ENCODE measurements at places on chromosomes 7 and 10.
A peak's percentile ranks its signal among the peaks of the same experiment; 100 is the strongest.

GRCh38 chr10:22158426-22158825 lies 59.4 kb downstream of the EBLN1 start:
- DNase-seq: peak; percentile 8

DNA sequence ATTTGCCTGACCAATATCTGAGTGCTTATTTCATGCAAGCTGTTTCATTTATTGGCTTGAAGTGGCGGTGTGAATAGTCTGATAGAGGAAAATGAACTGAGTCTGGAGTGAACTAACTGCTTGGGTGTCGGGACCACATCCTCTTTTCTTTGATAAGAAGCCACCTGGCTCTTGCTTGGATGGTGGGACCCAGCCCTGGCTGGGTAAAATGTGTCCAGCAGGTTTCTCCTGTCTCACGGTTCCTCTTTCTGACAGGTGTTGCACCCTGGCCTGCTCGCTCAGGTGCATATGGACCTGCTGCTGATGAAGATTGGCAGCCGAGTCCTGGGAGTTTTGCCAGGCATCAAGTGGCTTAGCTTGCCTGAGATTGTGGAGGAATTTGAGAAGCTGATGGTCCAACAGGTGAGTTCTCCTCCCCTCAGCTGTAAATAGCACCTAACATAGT lies 1.6 kb downstream of the ADCK2 start:
- DNase-seq: no peak

DNA sequence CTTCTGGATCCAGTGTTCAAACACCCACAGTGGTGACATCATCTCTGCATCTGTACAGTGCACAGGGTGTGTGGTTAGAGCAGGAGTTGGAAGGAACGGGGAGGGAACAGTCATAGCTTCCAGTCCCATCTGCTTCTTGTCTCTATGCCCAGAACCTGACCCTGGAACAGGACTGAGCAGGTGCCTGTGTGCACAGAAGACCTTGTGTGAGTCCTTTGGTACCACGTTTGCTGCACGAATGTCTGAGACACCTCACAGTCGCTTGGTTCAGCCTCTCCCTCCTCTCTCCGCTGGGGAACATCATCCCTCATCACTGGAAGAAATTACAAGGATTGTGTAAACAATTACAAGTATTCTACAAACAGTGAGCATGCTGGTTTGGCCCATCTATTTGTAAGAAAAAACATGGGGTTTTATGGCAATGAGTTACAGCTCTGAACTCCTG lies 243.0 kb upstream of the KLF6 start:
- no peak for DNase-seq

DNA sequence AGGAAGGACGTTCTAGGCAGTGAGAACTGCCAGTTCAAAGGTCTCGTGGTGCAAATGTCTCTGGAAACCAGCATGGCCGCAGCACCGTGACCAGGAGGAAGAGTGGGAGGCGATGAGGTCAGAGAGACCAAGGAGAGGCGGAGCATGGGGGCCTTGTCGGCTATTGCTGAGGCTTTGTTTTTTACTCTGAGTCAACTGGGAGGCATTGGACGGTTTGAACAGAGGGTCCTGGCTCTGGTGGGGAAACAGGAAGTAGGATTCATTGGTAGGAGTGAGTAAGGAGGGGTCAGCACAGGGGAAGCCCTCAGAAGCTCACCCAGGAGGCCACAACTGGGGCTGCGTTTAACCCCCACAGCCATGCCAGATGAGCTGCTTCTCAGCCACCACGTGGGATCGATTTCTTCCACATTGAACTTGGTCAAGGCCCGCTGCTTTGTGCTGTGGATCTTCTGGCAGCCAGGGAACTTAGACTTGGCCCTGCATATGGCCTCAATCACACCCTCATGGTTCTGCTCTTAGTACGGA lies 22.2 kb upstream of the SH2B2 start:
- DNase-seq: no peak

GRCh38 chr7:15407910-15408309 lies 153.9 kb downstream of the AGMO start:
- DNase-seq: no peak

DNA sequence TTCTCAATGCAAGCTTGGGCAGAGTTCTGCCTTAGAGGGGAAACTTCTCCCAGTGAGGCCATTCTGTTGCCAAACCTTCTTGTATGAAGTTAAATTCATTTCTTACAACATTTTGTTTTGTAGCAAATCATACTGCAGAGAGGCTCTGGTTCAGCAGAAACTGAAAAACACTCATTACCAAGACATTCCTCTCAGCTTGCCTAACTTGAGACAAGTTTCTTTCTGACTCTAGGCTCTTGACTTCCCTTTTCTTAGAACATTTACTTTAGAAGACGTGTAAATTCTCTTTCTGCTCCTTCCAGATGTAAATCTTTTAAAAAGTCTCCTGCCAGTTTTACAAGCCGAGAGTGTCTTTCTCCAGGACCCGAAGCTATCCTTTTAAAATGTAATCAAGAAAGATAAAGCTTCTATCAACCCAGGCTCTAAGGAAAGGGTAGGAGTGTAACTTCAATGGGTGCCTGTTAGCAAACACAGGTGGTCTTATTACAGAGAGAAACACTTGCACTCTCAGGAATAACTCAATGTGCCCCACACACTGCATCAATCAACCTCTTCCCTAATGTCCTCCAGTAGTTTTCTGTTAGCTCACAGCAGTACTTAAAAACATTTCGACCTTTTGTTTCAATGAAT lies 80.5 kb upstream of the TAS2R16 start:
- no peak for DNase-seq

- DNase-seq: no peak
Observed at GRCh38 chr7:157513162-157513621, 176.4 kb downstream of the DNAJB6 start.

DNA sequence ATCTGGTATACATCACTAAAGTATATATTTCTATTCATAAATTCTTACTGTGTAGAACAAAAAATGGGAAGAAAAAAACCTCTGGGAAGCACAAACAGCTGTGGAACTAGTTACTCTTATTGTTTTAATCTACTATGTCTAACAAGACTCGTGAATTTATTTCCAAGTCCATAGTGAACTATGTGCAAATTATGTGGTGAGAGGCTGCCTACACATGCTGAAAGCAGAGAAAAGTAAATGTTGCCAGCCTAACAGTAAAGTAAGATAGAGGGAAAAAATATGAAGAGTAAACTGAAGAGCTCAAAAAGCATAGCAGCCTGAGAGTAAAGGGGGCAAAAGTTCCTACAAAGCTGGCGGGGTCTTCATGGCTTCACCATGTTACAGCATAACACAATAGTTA lies 3.0 kb downstream of the GDI2 start:
- no peak for DNase-seq

GRCh38 chr7:152590481-152590880 lies 85.5 kb downstream of the XRCC2 start:
- DNase-seq: no peak
